Activated T-cell treated with anti-CD3 and anti-CD28 coated beads for 48 hours (primary cell): ENCODE measurements at places on chromosomes 2 and 18.

- DNase-seq, result no peak
Measured at GRCh38 chr2:168907940-168908662, 7.0 kb downstream of the G6PC2 start.

DNA sequence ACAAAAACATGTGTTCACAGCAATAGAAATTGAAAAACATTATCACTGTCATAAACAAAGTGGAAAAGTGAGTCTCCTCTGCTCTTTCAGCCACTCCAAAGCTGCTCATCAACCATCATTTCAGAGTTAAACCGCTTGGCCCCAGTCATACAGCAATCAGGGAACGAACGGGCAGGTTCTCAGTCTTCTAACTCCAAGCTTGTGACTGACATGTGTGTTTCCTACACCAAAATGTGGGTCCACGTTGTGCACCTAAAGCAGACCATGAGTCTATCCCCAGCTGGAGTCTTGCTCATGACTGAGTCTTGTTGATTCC, 582.6 kb upstream of the ID2 start:
- DNase-seq, result no peak

GRCh38 chr2:231929961-231930592, 3.9 kb upstream of the NPPC start:
- DNase-seq, result peak; percentile 34

GRCh38 chr2:48713647-48714046, 41.9 kb downstream of the LHCGR start:
- no peak for DNase-seq

- no peak for DNase-seq
Measured at GRCh38 chr2:221458578-221458977, 113.5 kb downstream of the EPHA4 start.

- no peak for DNase-seq
Measured at GRCh38 chr18:38052879-38053590, 487.4 kb upstream of the CELF4 start.

DNA sequence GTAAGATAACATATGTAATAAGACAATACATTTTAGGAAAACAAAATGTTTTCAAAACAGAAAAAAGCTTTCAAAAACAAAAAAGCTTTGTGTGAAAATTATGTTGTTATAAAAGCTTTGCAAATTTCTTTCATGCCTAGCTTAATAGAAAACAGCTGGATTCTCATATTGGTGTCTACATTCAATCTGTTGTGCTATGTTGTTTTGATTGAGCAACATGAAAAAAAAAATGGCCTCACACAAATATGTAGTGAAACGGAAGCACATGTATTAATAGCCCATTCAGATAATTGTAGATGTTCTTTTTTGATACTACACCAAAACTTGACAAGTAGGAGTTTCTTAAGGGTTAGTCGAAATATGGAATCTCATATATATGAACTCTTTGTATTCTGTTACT, 197.5 kb downstream of the ZEB2 start:
- no peak for DNase-seq

GRCh38 chr2:233184669-233185068, 66.8 kb upstream of the ATG16L1 start:
- no peak for DNase-seq

- no peak for DNase-seq
Measured at GRCh38 chr18:6666012-6666685, 63.4 kb upstream of the ARHGAP28 start.

GRCh38 chr2:44392338-44392943, 30.7 kb downstream of the CAMKMT start:
- no peak for DNase-seq

GRCh38 chr2:148719195-148719749, 74.7 kb downstream of the EPC2 start:
- DNase-seq, result no peak

DNA sequence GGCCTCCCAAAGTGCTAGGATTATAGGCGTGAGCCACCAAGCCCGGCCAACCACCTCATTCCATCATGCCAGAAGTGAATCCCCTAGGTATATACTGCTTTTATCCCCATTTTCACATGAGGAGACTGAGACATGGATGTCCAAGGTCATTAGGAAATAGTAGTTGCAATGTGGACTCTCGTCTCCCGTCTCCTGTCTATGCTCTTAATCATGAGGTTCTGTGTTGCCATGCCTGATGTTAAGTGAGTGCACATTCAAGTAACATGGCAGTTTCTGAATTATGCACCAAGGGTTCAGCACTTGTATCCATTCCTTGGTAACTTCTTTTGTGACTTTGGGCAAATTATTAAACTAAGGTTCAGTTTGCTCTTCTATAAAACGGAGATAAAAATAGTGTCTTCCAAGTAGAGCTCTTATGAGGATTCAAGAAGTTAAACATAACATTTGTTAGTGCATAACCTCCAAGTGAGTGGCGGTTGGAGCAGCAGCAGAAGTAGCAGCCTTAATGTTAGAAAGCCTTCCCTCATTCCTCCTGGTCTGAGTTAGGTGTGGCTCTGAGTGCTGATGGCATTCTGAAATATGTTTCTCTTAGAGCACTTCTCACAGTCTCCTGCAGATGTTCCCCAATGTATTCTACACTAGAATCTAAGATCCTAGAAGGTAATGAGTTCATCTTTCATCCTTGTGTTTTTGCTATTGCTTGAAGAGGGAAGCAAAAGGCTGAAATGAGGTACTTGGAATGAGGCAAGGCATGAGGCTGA, 21.9 kb downstream of the SOCS6 start:
- no peak for DNase-seq

DNA sequence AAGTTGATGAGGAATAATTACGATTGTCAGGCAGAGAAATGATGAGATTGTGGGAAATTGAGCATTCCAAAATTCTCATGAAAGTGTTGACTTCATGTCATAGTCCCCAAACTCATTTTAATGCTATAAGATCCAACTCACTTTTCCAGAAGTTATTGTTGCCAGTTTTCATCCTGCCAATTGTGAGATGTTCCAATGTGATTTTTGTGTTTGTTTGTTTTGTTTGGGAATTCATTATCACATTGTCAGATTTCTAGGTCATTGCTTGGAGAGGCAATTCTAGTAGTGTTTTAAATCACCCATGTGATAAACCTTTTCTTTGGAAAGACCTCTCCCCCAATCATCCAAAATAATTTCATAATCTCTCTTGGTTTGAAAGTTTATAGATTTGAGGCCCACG, 86.0 kb upstream of the ACVR2A start:
- DNase-seq, result no peak
